ENCODE measurements at places on chromosomes 3 and 15. TPM values are rescaled to one million over a fixed set of nuclear protein-coding genes. Genes with fewer than 3 reads are reported as not detected.
A peak's percentile ranks its signal among the peaks of the same experiment; 100 is the strongest.

The HOMER2 gene
- total RNA-seq, result 1.5 TPM

The COL6A5 gene
- total RNA-seq, result not detected

DNA sequence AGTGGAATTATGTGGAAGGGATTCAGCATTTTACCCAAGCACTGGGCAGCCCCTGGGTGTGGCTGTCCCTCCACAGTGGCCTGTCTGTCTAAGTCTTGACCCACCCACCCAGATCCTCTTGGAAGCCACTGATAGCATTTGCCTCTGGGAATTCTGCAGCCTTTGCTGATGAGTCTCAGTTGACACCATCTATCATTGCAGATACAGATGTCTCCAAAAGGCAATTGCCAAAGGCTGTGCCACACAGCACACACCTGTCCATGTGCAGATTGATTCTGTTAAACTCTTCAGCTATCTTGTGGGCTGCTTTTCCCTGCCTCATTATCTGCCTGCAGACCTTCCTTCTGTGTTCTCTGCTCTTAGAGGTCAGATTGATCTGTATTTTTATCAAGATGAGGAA is 18.1 kb downstream of the CX3CR1 start:
- no peak for DNase-seq

- no peak for DNase-seq
These were observed 283.9 kb downstream of the GRM7 start for GRCh38 chr3:7144697-7145308.

DNA sequence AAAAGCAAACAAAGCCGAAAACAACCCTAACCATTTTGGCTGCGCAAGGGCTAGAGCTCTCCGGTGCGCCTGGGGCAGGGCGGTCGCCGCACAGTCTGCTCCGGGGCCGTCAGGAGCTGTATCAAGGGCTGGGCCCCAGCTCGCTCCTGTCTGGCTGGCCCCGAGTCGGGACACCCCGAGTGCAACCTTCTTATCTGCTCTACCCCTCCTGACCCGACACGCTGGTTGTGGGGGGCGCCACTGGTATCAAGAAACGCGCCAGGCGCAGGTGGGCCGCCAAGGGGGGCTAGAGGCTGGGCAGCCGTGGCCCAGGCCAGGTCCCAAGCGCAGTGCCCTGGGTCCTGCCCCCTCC is 36.0 kb downstream of the NR2F2 start:
- no peak for DNase-seq

DNA sequence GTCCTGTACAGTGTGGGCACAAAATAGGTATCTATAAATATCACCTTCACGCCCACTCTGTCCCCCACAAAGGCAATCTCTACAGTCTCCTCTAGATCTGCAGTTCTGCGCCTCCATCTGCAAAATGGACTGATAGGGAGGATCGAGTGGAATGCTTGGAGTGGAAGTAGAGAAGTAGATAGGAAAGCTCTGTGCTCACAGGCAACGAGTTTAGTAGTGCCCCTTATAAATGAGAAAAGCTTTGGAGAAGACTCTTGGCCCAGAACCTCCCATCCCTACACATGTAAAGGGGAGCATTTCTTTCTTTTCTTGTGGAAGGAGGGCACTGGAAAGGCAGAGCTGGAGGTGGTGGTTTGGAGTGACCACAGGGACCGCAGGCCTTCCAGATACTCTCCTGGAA is 88.5 kb downstream of the ZNF621 start:
- DNase-seq, result no peak

DNA sequence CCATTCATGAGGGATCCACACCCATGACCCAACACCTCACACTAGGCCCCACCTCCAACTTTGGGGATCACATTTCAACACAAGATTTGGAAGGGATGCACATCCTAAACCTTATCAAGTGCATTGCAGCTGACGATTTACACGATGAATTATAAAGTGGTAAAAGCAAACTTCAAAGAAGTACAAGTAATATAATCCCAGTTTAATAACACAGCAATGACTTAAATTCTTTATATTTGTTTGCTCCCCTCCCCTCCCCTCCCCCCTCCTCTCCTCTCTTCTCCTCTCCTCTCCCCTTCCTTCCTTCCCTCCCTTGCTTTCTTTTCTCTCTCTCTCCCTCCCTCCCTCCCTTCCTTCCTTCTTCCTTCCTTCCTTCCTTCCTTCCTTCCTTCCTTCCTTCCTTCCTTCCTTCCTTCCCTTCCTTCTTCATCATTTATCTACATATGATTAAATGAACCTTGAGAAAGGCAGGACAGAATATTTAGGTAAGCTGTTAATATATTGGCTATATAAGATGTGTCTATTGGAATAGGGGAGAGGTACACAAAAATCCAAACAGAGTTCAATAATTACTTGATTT is 46.3 kb upstream of the CLSTN2 start:
- DNase-seq, result no peak

- peak; percentile 57 for DNase-seq
These were observed 82.2 kb upstream of the THBS1 start for GRCh38 chr15:39498629-39499028.

All from fibroblast of the aortic adventitia (primary cell).